Astrocyte of the hippocampus (primary cell): ENCODE measurements at places on chromosomes 3 and 15.
A peak's percentile ranks its signal among the peaks of the same experiment; 100 is the strongest.

GRCh38 chr3:104717828-104718196 is 648.9 kb upstream of the ALCAM start:
- no peak for DNase-seq

GRCh38 chr3:4548780-4549179 is 55.6 kb downstream of the ITPR1 start:
- DNase-seq, result no peak

- DNase-seq, result no peak
Measured at GRCh38 chr3:35601959-35602358, 37.4 kb upstream of the ARPP21 start.

DNA sequence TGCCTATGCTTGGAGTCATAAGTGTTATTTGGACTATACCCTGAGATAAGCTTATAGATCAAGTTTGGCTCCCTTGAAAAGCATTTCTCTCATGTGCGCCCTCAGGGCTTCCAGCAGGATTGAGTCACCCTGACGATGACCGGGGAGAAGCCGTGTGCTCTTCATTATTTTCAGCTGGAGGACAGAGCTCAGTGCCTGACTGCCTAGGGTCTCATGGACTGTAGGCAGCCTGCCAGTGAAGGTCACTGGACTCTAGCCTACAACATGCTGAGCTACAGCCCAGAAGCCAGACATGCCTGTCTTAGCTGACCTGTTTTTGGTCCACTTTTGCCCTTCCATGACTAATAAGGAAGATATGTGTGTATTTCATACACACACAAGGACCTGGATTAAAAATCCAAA is 31.6 kb upstream of the NUDT16 start:
- peak; percentile 59 for DNase-seq

DNA sequence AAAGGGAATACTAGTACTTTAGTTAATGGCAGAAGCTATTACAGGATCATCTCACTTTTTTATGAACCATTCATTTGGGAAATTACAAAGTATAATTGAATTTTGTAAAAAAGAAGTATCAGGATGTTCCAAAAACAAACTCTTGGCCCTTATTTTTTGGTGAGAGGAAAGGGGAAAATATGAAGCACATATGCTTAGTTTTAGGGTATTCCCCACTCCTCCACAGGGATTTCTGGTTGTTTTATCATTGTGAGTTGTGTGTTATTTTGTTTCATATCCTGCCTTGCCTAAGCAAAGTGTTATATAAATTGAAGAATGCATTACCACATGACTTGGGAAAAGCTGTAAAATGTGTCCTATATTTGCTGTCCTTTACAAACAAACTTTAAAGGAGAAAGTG is 227.0 kb downstream of the FMN1 start:
- no peak for DNase-seq

- no peak for DNase-seq
Measured at GRCh38 chr15:86854176-86854575, 774.5 kb downstream of the AGBL1 start.

- no peak for DNase-seq
Measured at GRCh38 chr15:83711236-83711635, 57.3 kb downstream of the ADAMTSL3 start.

DNA sequence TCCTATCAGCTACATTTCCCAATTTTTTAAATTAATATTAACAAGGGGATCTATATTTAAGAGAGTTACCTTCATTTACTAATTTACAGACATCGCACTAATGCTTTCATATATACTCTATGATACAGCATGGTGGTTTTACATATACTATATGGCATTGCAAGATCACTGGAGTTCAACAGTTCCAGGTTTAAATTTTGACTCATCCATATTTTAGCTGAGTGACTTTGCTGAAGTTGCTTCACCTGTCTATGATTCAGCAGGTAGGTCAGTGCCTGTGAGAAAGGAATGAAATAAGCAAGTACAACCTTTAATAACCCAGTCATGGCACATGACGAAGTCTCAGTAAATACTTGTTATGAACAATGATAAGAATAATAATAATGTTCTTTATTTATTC is 211.1 kb downstream of the P3H2 start:
- no peak for DNase-seq

DNA sequence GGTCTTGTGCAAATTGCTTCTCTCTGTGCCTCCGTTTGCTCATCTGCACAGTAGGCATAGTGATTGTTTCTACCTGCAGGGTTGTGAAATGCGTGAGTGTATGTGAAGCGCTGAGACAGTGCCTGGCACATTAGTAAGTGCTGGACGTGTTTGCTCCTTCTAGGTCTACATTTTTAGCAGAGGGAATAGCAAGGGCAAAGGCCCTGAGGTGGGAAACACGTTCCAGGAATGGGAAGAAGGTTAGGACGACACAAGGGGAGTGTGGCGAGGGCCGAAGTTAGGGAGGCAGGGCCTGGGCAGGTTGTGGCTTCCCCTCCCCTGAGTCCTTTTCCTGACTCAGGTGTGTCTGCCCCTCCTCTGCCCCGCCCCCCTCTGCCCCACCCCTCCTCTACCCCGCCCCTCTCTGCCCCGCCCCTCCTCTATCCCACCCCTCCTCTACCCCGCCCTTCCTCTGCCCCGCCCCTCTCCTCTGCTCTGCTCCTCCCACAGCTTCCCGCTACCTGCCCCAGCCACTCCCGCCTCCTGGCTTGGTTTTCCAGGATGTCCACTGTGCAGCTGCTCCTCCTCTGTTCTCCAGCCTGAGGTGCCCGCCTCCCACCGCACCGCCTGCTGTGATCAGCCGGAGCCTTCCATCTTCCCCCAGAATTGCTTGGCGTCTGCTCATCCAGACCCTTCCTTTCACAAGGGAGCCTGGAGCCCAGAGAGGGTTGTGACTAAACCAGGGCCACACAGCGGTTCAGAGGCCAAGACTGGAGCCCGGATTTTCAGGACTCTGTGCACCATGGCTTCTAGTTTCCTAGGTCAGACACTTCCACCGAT is 31.1 kb upstream of the SMAD6 start:
- DNase-seq, result no peak

GRCh38 chr15:85284497-85284896 is 95.9 kb upstream of the AKAP13 start:
- no peak for DNase-seq
